ENCODE measurements at places on chromosomes 2 and 18. TPM values are rescaled to one million over a fixed set of nuclear protein-coding genes. Genes with fewer than 3 reads are reported as not detected.

The MATN3 gene
- 3.5 TPM for total RNA-seq

DNA sequence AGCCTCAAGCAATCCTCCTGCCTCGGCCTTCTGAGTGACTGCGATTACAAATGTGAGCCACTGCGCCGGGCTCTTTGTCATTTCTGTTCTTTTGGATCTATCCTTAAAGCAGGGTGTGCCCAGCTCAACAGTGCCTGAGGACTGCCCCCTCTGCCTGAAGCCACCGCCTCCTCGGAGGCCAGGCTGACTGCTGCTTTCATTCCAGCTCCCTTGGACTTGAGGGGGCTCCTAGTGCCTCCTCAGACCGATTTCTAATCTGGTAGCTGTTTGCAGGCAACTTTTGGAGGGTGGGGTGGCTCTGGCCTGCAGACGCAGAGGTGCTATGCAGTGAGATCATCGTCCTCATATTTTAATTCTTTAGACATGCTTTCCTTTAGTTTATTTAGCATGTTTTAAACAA lies 35.9 kb upstream of the KLF11 start:
- H3K4me3 ChIP-seq: no peak overlapping the region
- H3K36me3 ChIP-seq: no peaks in the 10 kb centered on the region
- H3K4me1 ChIP-seq: peaks cover 12% of the 10 kb centered on the region
- DNase-seq: no peak
- no peaks in the 10 kb centered on the region for H3K27me3 ChIP-seq
- no peak overlapping the region for H3K27ac ChIP-seq

DNA sequence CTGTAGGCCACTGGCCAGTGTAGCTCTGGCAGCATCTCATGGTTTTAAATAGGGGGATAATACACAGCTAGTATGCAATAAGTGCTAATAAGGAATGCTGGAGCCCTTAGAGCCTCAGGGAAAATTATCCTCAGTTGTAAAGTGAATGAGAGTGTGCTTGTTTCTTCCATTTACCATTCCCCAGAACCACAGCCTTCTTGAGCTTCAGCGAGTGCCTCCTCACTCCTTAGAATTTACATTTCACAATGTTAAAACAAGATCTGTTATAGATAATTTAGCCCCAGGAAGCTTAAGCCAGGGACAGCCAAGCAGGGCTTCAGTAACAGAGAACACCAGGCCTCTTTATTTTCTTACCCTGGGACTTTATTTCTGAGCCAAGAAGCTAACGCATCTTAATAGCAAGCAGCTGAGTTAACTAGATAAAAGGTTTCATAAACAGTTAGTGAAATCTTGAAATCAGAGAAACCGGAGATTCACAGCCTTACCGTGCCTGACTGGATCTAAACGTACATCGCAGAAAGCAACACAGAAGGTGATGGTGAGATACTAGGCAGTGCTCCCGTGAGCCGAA lies 535.2 kb downstream of the TDRD15 start:
- H3K4me3 ChIP-seq: no peak overlapping the region
- peak overlapping the region; percentile 5 for H3K27ac ChIP-seq

GRCh38 chr18:38971881-38972280 lies 1406.3 kb upstream of the CELF4 start:
- H3K36me3 ChIP-seq: no peaks in the 10 kb centered on the region
- no peaks in the 10 kb centered on the region for H3K4me1 ChIP-seq
- H3K4me3 ChIP-seq: no peak overlapping the region
- no peak for DNase-seq
- no peaks in the 10 kb centered on the region for H3K27me3 ChIP-seq

The CMPK2 gene
- 7.0 TPM for total RNA-seq

The XIRP2 gene
- total RNA-seq: not detected

The C2orf92 gene
- 2.1 TPM for total RNA-seq

GRCh38 chr2:158699323-158699722 lies 95.8 kb upstream of the DAPL1 start:
- H3K4me3 ChIP-seq: no peak overlapping the region
- no peak overlapping the region for H3K27ac ChIP-seq
- H3K36me3 ChIP-seq: no peaks in the 10 kb centered on the region

- H3K27ac ChIP-seq: no peak overlapping the region
- H3K4me1 ChIP-seq: no peaks in the 10 kb centered on the region
- DNase-seq: no peak
Observed at GRCh38 chr2:81545626-81546025, 1241.1 kb upstream of the LRRTM1 start.

DNA sequence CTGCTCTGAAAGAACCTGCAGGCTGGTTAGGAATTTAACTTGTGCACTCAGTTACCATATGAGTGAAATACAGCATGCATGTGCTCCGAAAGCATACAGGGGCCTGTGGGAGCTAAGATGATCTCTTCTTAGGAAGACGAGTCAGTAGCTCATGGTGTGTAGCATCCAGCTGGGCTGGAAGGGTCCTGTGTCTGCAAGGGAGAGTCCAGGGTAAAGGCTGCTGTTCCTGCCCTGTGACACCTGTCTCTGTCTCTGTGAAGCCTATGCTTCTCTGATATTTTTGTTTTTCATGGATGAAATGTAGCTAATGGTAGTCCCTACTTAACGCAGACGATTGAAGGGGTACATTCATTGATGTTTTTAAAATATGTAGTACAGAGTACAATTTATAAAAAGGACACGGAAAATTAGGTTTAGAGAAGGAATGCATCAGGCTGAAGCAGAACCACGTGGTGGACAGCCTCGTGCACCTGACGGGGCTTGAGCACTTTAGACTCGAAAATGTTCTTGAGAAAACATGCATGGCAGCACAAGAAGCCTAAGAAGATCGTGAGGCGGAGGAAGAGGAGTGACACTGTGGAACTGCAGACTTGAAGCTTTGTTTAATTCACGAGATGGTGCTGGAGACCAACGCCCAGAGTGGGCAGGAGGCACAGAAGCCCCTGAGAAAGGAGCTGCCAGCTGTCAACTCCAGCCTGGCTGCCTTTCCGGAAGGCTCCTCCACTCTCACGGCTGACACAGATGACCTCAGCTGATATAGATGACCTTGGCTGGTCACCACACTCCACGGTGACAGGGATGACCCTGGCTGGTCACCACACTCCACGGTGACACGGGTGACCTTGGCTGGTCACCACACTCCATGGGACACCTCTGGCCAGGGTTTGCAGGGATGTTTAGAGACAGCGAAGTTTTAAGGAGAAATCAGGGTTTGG lies 110.6 kb downstream of the TMEM18 start:
- H3K27ac ChIP-seq: peak overlapping the region; percentile 86
- H3K4me1 ChIP-seq: peaks cover 6% of the 10 kb centered on the region
- H3K27me3 ChIP-seq: no peaks in the 10 kb centered on the region
- no peaks in the 10 kb centered on the region for H3K36me3 ChIP-seq

The TMEM163 gene
- total RNA-seq: 1.1 TPM

- no peak overlapping the region for H3K4me3 ChIP-seq
- H3K27ac ChIP-seq: no peak overlapping the region
- no peaks in the 10 kb centered on the region for H3K27me3 ChIP-seq
- H3K36me3 ChIP-seq: no peaks in the 10 kb centered on the region
Observed at GRCh38 chr2:1651121-1652033, 92.9 kb downstream of the PXDN start.

The CCDC74A gene
- total RNA-seq: 9.4 TPM

The PRKAG3 gene
- total RNA-seq: not detected

DNA sequence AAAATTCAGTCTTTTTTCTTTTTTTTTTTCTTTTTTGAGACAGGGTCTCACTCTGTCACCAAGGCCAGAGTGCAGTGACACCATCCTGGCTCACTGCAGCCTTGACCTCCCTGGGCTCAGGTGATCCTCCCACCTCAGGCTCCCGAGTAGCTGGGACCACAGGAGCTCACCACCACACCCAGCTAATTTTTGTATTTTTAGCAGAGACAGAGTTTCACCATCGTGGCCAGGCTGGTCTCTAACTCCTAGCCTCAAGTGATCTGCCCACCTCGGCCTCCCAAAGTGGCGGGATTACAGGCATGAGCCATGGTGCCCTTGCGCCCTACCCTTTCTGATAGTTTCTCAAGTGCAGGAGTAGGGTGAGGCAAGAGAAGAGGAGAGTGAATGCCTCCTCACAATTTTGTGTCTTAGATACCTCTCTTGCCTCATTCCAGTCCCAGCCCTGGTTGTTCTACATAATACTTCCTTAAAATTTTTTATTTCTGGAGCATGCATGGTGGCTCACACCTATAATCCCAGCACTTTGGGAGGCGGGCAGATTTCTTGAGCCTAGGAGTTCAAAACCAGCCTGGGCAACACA lies 68.2 kb upstream of the CAB39 start:
- no peaks in the 10 kb centered on the region for H3K4me1 ChIP-seq
- H3K27me3 ChIP-seq: no peaks in the 10 kb centered on the region
- H3K27ac ChIP-seq: no peak overlapping the region
- no peak for DNase-seq
- H3K36me3 ChIP-seq: no peaks in the 10 kb centered on the region

- H3K27ac ChIP-seq: no peak overlapping the region
- DNase-seq: no peak
- no peaks in the 10 kb centered on the region for H3K4me1 ChIP-seq
- H3K27me3 ChIP-seq: no peaks in the 10 kb centered on the region
Observed at GRCh38 chr2:179661986-179662385, 199.4 kb downstream of the ZNF385B start.

DNA sequence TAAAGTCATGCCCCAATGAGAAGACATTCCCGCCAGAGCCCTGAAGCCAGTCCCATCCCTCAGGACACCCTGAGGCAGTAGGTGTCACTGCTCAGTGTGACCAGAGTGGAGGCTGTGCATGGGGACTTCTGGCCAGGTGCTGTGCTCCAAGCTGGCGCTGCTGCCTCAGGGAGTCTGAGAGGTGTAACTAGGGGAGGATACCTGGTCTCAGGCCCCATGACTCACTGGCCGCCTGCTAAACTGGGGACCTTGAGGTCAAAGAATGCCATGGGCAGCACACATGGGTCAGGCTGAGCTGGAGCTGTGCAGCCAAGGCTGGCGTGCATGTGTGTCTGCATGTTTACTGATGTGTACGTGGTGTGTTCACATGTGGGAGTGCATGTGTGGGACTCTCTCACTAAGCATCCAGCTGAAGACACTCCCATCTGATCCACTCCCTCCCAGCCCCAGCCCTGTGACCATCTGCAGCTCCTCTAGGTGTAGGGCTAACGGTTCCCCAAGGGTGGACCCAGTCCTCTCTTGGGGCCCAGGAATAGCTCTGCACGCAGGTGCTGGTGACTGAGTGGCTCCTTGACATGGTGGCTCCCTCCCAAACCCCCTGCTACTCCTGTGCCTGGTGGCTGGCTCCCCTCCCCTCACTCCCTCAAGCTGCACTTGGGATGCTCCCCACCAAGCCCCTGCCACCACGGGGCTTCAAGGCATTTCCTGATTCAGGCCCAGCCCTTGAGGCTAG lies 16.5 kb downstream of the HS6ST1 start:
- peaks cover 23% of the 10 kb centered on the region for H3K4me1 ChIP-seq
- no peaks in the 10 kb centered on the region for H3K36me3 ChIP-seq
- no peak for DNase-seq

GRCh38 chr18:70693246-70693645 lies 404.4 kb downstream of the SOCS6 start:
- no peaks in the 10 kb centered on the region for H3K4me1 ChIP-seq
- H3K36me3 ChIP-seq: no peaks in the 10 kb centered on the region
- DNase-seq: no peak
- H3K27me3 ChIP-seq: no peaks in the 10 kb centered on the region
- no peak overlapping the region for H3K4me3 ChIP-seq
- no peak overlapping the region for H3K27ac ChIP-seq

The FZD7 gene
- total RNA-seq: 28.3 TPM

DNA sequence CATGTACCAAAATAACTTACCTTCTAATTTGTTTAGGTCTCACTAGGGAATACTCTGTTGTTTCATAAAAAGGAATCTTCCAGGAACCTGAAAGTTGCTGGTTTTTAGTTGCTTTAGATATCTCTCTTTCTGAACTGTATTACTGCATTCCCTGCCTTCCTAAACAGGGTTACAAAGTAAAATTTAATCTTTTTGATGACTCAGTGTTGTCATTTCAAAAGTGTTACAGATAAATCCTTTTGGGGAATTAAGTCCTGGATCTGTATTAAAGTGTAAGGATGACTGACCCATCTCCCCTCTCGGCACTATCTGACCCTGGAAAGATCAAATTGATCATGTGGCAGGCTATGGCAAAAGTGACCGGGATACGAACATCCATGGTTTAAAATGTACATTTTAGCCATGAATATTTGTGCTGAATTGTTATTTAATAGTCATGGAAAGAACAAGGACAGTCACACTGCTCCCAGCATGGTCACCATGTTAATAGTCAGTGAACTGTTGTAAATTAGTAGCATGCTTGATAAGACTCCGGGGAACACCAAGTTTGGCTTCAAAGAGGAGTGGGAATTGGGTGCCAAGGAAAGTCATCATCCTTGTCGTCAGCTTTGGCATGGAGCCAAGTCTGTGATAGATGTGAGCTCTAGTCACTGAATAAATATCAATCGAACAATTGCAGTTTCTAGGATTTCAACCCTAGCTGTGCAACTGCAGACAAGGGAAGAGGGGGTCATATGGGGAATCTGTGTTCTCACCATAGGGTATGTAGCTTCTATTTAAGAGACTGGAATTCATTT lies 4.2 kb downstream of the PLEKHA3 start:
- DNase-seq: peak; percentile 40
- H3K27ac ChIP-seq: no peak overlapping the region
- H3K4me3 ChIP-seq: no peak overlapping the region
- no peaks in the 10 kb centered on the region for H3K27me3 ChIP-seq

DNA sequence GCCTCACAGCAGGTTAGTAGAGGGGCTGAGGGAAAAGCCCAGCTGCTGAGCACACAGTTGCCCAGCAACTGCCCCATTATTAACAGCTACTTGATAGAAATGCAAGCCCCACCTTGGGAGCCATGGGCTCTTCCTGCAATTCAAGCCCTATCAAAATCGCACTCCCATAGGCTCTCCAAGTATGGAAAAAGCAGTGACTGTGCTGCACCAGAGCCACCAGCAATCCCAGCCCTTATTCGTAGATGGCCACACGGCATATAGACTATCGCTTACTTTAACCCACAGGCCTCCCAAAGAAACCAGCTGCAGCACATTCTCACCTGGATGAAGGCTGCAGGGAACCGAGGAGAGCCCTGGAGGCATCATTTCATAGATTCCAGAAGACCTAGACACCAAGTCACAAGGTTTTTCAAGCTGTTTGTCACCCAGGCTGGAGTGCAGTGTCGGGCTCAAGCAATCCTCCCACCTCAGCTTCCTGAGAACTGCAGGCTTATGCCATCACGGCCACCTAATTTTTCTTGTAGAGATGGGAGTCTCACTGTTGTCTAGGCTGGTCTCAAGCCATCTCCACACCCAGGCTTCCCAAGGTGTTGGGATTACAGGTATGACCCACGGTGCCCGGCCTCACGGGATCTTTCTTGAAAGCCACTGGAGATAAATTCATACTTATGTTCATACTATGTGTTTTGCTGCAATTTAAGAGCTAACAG lies 11.3 kb downstream of the NCL start:
- H3K36me3 ChIP-seq: peaks cover 7% of the 10 kb centered on the region
- no peak for DNase-seq
- no peaks in the 10 kb centered on the region for H3K27me3 ChIP-seq

The REEP1 gene
- total RNA-seq: 24.2 TPM

Data from hepatocyte (in vitro differentiated cells).